ENCODE measurements at places on chromosomes 7 and 10.

DNA sequence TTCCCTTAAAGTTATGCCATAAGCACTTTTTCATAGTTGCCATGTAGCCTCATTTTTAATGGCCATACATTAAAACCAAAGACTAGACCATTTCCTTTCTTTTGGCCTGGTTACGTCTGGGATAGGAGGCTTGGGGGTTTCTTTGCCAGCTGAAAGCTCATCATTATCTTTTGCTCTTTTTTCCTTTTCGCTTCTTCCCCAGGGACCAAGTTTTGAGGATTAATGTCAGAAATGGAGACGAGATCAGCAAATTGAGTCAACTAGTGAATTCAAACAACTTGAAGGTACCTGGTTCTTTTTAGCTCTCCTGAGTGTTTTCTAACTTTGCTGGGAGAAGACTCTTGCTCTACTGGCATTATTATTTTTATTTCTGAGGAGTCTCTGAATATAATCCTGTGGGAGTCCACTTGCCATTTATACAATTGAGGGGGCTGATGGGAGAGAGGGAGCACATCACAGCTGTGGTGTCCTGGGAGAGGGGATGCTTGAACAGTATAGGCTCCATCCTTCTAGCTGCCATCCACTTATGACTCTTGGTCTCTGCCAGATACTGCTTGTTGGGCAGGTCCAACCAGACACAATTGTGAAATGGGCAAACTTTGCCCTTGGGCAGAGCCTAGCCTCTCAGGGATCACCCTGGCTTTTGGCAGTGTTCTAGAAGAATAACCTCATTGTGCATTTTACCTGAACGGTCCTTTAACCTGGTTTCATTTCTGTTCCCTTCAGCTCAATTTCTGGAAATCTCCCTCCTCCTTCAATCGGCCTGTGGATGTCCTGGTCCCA lies 5.8 kb downstream of the CPA4 start:
- DNase-seq: no peak

DNA sequence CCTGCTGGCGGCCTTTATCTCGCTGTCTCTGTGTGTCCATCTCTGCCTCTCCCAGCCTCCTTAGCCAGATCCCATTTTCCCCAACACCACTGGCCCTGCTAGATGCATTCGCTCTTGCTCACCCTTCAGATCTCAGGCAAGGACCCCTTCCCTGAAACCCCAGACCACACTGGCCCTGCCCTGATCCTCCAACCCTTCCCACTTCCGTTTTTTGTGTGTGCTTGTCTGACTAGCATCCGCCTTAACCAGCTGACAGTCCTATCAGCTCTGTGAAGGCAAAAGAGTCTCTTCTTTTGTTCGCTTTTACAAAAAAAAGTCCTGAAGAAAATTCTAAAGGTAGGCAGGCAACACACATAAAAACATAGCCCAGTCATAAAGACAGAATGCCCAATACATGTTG lies 28.7 kb downstream of the CHST15 start:
- no peak for DNase-seq

DNA sequence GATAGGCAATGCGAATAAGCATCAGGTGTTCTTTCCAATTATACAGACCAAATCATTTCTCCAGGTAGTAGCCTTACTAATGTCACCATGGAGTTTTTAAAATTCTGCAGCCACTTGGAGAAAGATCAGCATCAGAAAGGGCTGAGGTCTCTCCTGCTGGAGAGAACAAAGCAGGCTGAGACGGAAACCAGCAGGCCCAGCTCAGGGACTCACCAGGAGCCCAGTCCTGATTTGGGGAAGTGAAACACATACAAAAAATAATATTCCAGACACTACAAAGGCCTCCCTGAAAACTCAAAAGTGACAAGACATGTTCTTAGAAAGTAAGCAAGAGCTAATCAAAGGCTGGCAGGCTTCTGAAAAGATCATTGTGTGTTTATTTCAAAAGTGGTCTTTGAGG lies 207.1 kb upstream of the GHITM start:
- DNase-seq: no peak

DNA sequence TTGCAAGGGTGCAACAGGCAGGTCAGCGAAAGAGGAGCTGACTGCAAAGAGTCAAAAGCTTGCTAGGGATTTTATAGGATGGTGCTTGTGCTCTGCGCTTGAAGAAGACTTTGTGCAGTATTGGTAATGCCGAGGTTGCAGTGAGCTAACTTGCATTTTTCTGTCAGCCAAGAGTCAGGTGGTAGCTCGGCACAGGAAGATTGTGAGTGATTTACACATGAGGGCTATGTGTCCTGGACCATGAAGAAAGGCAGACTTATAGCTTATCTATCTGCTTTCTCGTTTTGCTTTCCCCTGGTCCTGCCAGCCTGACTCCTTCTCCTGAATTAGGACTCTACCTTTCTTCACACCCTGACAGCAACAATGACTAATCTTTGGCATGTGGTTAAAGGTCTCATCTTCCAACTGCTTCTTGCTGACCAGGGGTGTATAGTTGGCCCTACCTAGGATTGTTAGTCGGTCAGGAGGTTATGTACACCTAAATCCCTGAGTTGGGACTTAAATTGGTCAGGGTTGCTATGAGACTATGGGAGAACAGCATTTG lies 4.1 kb upstream of the SYPL1 start:
- no peak for DNase-seq

GRCh38 chr7:113883096-113883495 lies 35.7 kb downstream of the PPP1R3A start:
- no peak for DNase-seq

DNA sequence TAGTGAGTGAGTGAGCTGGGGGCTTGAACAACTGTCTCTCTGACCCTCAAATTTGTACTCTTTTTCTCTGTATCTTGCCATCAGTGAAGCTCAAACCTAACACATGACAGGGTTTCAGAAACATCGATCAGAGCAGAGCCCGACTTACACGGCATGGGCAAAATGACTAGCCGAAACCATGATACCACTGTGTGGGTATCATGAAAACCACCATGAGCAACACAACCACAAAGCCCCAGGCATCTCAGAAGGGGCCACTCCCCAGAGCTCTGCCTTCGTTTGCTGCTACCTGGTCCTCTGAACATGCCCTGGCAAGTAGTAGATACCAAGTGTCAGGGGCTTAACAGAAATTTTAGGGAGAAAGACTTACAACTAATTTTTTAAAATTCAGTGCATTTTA lies 308.5 kb downstream of the WDR11 start:
- DNase-seq: no peak

- no peak for DNase-seq
These were observed 4.6 kb downstream of the FZD8 start for GRCh38 chr10:35637462-35637861.

DNA sequence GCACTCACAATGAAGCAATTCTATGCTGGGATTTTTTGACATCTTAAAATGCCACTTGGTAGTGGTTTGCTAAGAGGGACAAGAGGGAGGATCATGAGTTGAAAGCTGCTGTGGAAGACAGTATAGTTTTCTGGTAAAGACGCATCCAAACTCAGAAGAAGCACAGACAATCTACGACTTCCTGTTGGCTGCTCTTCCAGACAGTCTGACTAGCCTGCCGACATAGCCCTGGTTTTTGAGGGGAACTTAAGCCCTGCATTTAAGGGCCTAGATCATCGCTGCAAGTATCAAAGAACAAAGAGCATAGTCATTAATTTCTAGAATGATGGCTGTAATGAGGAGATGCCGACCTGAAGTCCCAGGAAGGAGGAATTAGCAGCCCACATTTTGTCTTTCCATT lies 99.9 kb upstream of the IKZF1 start:
- DNase-seq: no peak

DNA sequence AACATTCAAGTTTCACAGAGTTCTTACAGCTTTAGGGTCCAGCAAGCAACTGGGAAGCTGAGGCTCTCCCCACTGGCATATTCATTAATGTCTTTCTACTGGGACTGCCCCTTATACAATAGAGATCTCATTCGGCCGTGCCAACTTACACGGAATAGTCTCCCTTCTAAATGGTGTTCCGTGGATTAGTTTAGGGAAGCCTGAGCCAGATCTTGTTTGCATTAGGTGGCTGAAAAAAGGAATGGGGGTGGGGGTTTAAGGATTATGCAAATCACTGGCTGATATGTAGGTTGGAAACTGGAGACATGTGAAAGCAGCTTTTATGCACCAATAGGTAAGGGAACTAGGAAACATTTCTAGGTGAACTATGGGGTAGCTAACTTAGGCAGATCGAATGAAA lies 218.3 kb downstream of the TRIL start:
- DNase-seq: no peak

- no peak for DNase-seq
These were observed 124.5 kb upstream of the RET start for GRCh38 chr10:42952349-42952748.

DNA sequence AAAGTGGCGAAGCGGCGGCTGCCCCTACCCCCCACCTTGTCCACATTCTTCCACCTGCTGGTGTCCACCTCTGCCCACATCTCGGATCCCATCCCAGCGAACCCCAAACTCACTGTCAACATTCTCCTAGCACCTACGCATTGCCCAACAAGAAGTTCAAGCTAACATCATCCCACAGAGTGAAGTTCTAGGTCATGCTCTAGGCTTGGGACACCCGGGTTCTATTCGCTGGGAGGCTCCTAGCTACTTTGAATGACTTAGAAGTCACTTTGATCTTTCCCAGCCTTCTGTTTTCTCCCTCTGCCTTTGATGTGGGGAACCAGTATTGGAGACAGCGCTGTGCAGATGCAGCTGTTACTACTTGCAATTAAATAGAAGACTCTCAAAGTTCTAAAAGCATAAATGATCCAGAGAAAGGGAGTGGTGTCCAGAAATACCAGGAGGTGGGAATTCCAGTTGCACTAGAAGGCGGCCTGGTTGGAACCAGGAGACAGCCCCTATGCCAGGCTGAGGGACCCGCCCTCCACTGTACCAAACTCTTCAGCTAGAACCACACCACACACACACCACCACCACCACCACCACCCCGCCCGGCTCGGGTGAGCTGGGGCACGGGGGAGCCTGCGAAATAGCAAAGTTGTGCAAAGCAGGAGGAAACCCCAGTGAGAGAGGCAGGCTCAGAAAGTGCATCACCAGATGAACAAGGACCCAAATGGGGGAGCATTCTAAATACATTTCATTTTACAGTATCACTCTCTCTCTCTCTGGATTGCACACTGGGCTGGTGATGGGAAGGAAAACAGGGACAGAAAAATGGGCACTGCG lies 5.5 kb upstream of the VGF start:
- DNase-seq: no peak

DNA sequence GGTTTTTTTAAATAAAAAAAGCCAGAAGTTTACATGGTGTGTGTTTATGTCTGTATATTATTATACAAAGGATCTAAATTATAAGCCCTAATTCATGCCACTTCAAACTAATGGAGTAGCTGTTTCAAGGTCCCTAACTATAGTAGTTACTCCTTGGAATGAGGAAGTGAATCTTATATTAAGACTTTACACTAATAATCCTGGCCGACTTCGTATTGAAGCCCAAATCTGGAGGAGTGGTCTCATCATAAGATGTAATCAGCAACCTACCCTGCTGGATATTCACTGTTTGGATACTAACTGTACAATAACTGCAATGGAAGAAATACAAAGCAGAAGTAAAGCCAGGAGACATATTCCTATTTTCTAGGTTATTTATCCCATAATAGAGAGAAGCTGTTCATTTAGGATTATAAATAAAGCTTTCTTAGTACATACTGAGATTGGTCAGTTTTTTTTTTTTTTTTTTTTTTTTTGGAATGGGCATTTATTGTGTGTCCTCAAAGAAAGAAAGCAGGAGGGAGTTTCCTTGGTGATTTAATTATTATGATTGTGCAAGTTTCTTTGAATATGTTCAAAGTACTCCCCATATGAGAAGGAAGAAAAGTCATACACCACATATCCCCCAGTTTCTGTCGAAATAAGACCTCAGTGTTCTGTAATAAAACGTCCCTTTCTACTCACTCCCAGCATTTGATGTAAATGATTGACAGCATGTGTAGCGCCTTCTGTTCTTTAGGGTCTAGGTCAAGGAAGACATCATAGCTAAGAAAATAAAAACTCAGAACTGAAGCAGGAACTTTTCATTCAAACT lies 397.8 kb downstream of the EXOC4 start:
- DNase-seq: no peak

GRCh38 chr10:49131507-49132361 lies 2.1 kb downstream of the FAM170B start:
- no peak for DNase-seq

- DNase-seq: no peak
These were observed 434.9 kb downstream of the ADRA2A start for GRCh38 chr10:111511751-111512150.

DNA sequence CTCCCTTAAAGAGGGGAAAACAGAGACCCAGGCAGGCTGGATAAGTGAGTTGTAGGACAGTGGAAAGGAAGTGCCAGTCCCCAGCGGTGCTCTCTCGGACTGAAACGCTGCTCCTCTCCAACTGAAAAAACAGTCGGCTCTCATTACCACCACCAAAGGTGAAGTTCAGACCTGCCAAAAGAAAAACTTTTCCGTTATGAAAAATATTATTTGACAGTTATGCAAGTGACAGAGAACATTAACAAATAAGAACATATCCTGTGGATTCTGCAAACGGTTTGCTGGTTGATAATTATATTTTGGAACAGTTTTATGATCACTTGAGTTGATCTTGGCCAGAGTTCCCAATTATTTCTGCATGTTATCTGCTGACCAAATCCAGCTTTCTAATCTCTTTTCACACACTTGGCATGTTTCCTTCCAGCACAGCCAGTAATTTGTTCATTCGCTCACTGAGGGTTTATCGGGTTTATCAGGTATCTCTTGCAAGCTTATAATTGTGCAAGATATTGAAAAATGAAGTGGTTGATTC lies 82.6 kb downstream of the PTPRE start:
- DNase-seq: no peak

- DNase-seq: no peak
These were observed at the start of gene UFSP1 for GRCh38 chr7:100888988-100889750. Gene UFSP1, minus strand, starts transcription at chr7:100889715. Its CDS starts 444 bp downstream, at chr7:100889271.

DNA sequence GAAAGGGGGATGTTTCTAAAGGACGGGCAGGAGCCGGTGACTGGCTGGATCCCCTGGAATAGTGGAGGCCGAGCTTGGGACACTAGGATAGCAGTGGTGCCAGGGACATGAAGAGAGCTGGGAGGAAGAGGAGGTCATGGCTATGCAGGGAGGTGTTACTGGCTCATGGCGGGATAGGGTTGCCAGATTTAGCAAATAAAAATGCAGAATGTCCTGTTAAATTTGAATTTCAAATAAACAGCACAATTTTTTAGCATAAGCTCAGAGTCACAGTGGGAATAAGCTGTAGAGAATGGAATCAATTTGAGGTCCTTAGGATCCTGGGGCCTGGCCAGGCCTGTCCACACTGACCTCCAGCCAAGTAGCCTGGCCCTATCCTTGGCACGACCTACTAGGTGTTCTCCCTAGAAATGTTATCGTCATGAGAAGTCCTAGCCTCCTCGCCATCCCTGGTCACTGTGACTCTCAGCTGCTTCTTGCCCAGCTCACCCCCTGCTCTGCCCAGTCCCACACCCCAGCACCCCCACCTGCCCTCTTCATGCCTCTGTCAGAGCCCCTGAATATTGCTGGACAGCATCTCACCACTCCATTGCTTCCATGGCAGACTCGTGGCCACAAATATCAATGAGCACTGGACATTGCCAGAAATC lies 7.6 kb upstream of the KCP start:
- DNase-seq: no peak

GRCh38 chr10:27482984-27483956 lies 20.8 kb upstream of the RAB18 start:
- DNase-seq: no peak
